Aorta (tissue), 5 donors: ENCODE measurements at places on chromosomes 5 and 9. TPM values are rescaled to one million over a fixed set of nuclear protein-coding genes. Genes with fewer than 3 reads are reported as not detected.

DNA sequence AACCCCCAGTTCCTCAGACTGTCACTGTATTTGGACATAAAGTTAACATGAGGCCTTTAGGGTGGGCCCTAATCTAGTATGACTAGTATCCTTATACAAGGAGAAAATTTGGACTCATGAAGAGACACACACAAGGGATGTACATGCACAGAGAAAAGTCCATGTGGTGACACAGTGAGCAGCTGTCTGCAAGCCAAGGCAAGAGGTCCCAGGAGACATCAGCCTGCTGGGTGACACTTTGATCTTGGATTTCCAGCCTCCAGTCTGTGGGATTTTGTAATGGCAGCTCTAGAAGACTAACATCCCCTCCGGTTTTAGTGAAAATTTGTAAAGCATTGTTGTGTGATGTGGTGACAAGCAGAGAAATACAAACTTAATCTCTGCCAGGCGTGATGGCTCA, 66.1 kb downstream of the RAI14 start:
- no peak overlapping the region for H3K27ac ChIP-seq
- H3K4me3 ChIP-seq = no peak overlapping the region
- peaks cover 3% of the 10 kb centered on the region for H3K36me3 ChIP-seq
- no peaks in the 10 kb centered on the region for H3K4me1 ChIP-seq

GRCh38 chr9:130414081-130414731, 30.6 kb upstream of the ASS1 start:
- H3K4me3 ChIP-seq = no peak overlapping the region
- H3K36me3 ChIP-seq = no peaks in the 10 kb centered on the region
- no peak for DNase-seq
- H3K27me3 ChIP-seq = no peaks in the 10 kb centered on the region

GRCh38 chr5:88128813-88129212, 139.8 kb downstream of the TMEM161B start:
- H3K4me3 ChIP-seq = no peak overlapping the region
- no peaks in the 10 kb centered on the region for H3K27me3 ChIP-seq
- H3K4me1 ChIP-seq = no peaks in the 10 kb centered on the region
- no peak for DNase-seq

GRCh38 chr5:175133185-175133584, 310.8 kb downstream of the DRD1 start:
- no peaks in the 10 kb centered on the region for H3K36me3 ChIP-seq
- no peaks in the 10 kb centered on the region for H3K27me3 ChIP-seq
- no peaks in the 10 kb centered on the region for H3K4me1 ChIP-seq

DNA sequence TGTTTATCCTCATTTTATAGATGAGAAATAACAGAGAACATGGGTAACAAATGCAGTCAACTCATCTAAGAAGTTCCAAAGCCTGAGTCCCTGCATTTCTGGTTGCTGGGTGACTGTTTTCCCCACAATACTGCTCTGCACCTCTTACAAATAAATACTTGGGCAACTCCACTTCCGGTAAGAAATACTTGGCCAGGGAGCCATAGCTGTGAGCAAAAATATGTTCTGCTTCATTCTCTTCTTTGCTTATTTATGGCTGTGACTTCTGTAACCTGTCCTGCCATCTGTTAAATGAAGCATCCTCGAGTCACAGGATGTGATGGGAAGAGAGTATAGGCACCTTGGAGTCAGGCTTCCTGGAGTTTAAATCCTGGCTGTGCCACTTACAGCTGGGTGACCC, 49.9 kb downstream of the GDNF start:
- DNase-seq = no peak
- H3K27ac ChIP-seq = no peak overlapping the region
- H3K36me3 ChIP-seq = no peaks in the 10 kb centered on the region
- no peaks in the 10 kb centered on the region for H3K27me3 ChIP-seq

The STOML2 gene
- polyA plus RNA-seq = 85.3 TPM
